GM12878 (cell line): ENCODE measurements at places on chromosomes 2 and 18. TPM values are rescaled to one million over a fixed set of nuclear protein-coding genes. Genes with fewer than 3 reads are reported as not detected.

ZFP36L2 gene
- 58.0 and 64.9 TPM in 2 replicates for total RNA-seq

GRCh38 chr18:56321470-56321869 lies 316.9 kb downstream of the TXNL1 start:
- no peak for DNase-seq

DNA sequence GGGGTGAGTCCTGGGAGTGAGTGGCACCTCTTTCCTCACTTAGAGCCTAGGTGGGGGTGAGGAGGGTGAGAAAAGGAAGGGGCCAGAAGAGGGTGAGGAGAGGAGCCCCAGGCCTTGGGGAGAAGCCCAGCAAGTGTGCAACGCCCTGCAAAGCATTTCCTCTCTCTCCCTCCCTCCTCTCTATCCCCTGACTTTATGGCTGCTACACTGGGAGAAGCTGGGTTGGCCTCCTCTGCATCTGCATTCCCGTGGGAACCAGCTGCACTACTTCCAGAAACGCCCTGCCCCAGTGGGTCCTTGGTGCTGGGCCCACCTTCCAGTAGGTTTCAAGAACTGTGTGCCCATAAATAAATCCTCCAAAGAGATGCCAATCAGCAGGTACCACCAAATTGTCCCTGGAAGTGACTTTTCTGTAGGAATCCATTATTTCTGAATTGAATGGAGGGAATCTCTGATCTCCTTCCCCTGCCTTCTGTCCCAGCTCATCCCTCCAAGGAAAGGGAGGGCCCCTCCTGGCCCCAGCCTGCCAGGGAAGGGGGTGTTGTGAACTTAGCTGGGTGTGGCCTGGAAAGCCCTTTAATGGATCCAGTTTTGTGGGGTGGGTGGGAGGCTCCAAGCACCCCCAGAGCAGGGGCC lies 95.7 kb upstream of the BOD1L2 start:
- no peak for DNase-seq

TBR1 gene
- total RNA-seq = not detected in 2 replicates

GRCh38 chr18:65754121-65754520 lies 3.3 kb downstream of the CDH7 start:
- no peak for DNase-seq

DNA sequence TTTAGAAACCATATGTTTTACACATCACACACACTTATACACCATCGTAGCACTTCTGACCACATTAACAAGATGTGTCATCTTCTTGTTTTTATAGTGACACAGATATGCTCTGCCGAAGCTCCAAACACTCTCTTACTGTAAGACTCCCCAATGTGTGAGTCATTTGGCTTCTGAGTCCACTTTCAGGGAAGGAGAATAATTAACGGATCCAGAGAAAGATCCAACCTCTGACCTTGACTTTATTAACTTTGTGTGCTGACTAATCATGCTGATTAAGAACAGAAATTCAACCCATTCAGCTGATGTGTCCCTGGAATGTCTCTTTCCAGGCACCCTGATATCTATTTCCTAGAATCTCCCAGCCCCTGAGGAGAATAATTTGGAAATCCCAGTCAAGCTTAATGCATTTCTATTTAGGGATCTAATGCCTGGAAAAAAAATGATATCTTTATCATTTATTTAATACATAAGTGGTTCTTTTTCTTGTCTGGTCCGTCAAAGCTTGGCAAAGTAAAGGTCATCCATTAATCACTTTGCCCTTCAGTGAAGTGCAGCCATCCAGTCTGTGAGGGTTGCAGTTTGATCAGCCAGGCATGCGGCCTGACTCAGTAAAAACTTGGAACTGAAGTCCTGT lies 615.8 kb upstream of the SYT4 start:
- no peak for DNase-seq

- no peak for DNase-seq
Observed at GRCh38 chr2:156890529-156891148, 366.9 kb upstream of the GALNT5 start.

- peak; percentile 23 for DNase-seq
Observed at GRCh38 chr2:65130664-65131175, 814 bp upstream of the RAB1A start.

GRCh38 chr2:159468257-159468656 lies 148.1 kb downstream of the BAZ2B start:
- DNase-seq = no peak

- no peak for DNase-seq
Observed at GRCh38 chr2:173831312-173832229, 133.6 kb downstream of the SP3 start.
